ENCODE measurements at places on chromosomes 4 and X. TPM values are rescaled to one million over a fixed set of nuclear protein-coding genes. Genes with fewer than 3 reads are reported as not detected.

DNA sequence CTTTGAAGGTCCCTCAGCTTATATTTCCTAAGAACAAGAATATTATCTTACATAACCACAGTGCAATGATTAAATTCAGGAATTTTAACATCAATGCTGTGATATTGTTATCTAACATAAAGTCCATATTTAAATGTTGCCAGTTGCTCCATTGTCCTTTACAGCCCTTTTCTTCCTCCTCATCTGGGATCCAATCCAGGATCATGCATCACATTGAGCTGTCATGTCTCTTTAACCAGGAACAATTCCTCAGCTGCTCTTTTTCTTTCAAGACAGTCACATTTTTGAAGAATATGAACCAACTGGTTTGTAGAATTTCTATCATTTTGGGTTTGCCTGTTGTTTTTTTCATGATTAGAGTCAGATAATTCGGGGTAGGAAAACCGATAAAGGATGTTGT, 12.0 kb downstream of the TMSB4X start:
- no peak for DNase-seq

DNA sequence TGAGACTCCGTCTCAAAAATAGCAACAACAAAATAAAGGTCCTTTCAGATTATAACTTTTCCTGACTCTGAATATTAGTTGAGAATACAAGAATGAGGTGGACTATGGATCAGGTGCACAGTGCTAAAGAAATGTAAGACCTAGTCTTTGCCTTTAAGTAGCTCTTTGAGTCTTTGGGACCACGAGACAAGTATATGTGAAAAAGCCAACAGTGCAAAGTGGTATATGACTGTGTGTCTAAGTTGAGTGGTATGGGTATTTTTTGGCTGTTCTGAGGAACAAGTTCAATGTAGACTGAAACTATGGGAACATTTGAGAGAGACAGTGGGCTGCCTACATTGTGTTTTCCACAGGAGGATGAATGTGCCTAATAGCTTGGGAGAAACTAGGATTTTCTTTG, 2.8 kb downstream of the GAB1 start:
- no peak for DNase-seq

GRCh38 chr4:156970501-156971164, 966 bp downstream of the PDGFC start:
- DNase-seq: peak; percentile 80

DNA sequence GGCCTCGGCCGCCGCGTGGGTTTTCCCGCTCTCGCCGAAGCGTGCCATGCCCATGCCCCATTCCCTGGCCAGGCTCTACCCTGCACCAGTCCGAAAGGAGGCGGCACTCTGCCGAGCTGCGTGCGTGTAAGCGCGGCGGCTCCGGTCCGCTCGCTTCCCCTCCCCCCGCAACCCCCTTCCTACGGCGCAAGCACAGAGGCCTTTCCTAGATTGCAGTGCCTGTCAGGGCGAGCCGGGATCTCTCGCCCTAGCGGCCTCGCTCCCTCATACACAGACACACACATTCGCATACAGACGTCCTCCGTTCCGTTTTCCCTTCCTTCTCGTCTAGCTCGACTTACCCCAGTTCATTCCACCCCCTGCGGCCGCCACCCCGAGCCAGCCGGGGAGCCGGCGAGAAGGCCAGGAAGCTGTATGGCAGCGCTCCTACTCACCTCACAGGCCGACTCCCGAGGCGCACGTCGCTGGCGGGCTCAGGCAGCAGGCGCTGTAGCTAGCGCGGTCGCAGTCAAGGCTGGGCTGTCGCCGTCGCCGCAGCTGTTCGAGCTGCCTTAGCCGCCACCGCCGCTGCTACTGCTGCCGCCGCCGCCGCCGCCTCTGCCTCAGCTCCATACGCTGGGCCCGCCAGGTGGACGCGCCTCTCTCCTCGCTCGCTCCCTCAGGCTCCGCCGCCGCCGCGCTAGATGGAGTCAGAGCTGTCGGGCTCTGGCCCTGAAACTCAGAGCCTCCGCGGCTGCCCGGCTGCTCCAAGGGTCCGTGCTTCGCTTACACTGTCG, 615 bp downstream of the NEXMIF start:
- DNase-seq: peak; percentile 52

DNA sequence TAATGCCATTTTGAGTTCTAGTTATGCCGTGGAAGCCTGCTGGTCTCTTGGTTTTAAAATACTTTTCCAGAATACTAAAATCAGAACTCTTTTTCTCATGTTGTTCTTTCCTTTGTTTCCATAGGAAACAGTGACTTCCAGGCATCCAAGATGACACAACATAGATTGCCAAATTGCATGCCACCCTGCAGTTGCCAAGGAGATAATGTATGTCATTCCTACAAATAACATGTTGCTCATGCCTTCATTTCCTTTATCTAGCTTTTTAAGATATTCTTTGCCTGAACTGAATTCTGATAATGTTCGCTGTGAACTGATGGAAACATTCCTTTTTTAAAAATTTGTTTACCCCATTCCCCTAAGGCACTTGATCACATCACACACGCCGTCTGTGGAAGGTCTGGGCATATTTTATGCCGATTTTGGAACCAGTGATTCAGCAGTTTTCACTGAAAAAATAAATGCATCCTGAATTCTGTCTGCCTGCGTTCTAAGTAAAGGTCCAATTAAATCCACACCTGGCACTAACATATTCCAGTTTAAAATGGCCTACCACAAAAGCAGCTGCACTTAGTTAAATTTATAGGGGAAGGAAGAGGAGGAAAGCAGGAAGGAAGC, 38.0 kb upstream of the COX7B2 start:
- no peak for DNase-seq

DNA sequence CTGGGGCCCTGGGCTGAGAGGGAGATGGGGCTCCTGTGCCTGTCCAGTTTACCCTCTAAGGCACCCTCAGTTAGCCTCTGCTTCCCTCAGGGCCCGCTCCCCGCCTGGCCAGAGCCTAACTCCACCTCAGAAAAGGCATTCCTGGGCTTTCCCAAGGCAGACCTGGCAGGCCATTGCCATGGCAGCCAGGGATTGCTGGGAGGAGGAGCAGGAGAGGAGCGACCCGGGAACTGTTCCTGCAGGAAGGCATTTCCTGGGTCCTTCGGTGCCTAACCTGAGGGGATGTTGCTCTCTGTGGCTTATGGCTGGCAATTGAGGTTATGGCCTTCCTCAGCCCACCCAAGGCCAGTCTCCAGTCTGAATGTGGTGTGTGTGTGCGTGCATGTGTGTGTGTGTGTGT, 131.3 kb downstream of the PJA1 start:
- no peak for DNase-seq

DNA sequence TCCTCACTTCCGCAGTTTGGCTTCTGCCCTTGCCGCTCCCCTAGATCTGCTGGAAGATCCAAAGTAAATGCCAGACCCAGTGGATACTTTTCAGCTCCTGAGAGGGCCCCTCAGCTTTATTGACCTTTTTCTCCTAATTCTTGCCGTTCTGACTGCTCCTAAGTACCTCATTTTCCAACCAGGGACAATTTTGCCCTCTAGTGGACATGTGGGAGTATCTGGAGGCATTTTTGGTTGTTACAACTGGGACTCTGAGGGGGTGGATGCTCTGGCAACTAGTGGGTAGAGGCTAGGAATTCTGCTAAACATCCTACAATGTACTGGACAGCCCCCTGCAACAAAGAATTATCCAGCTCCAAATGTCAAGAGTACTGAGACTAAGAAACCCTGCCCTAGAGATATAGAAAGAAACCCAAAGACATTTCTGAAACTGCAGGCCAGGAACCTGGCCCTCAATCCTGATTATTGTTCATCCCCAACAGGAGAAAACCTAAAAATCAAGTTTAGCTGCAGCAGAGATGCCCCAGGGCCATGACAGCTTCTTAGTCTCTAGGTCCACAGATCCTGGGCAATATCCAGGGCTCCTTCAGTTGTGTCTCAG, 3.4 kb downstream of the TEX13B start:
- DNase-seq: peak; percentile 7

- DNase-seq: no peak
These were observed 40.2 kb downstream of the PALLD start for GRCh38 chr4:168537086-168537485.

Gene SGMS2
- 35.3 TPM for total RNA-seq

DNA sequence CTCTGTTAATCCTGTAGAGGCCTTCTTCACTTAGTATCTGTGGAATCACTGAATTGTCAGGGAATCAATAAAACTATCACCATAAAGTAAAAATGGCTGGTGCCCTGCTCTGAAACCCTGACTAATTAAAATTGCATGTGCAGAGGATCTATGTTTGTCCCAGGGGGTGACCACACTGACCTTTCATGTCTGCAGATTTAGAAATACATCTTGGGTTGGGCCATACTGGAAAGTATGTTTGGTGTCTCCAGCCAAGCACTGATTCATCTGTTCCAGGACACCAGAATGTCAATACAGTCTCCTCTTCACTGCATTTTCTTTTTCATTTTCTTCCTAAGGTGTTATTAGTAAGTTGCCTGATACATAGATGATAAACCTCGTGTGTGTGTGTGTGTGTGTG, 490.9 kb upstream of the INTU start:
- no peak for DNase-seq

DNA sequence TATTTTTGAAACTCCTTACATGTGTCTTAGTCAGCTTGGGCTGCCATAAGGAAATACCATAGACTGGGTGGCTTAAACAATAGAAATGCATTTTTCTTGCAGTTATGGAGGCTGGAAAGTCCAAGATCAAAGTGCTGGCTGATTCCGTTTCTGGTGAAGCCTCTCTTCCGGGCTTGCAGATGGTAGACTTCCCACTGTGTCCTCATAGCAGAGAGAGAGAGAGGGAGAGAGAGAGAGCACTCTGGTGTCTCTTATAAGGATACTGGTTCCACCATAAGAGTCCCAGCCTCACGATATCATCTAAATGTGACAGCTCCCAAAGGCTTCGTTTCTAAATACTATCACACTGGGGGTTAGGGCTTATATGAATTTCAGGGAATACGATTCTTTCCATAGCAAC, 39.7 kb downstream of the ENPEP start:
- no peak for DNase-seq

DNA sequence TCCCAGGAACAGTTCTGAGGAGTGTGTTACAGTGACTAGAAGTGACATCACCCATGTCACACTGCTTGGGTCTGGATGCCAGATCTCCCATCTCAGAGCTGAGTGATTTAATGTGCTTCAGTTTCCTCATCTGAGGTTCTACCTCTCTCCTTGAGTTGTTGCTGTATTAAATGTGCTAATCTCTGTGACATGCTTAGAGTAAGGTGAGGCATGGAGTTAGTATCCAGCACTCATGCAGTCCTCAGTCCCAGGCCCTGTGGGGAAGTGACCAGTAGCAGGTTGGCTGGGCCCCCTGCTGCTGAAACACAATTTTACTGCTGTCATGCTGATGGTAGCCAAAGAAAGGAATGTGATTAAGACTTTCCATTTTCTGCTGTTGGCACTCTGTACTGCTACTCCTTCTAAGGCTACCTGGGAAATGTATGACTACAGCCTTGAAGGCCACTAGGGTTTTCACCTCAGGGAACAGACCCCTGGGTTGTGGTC, 639.6 kb downstream of the MID1IP1 start:
- no peak for DNase-seq
